Esophagus squamous epithelium (tissue), 5 donors: ENCODE measurements at places on chromosomes 3 and 15.

GRCh38 chr3:127865941-127866340 lies 43.6 kb upstream of the MGLL start:
- no peak for DNase-seq

DNA sequence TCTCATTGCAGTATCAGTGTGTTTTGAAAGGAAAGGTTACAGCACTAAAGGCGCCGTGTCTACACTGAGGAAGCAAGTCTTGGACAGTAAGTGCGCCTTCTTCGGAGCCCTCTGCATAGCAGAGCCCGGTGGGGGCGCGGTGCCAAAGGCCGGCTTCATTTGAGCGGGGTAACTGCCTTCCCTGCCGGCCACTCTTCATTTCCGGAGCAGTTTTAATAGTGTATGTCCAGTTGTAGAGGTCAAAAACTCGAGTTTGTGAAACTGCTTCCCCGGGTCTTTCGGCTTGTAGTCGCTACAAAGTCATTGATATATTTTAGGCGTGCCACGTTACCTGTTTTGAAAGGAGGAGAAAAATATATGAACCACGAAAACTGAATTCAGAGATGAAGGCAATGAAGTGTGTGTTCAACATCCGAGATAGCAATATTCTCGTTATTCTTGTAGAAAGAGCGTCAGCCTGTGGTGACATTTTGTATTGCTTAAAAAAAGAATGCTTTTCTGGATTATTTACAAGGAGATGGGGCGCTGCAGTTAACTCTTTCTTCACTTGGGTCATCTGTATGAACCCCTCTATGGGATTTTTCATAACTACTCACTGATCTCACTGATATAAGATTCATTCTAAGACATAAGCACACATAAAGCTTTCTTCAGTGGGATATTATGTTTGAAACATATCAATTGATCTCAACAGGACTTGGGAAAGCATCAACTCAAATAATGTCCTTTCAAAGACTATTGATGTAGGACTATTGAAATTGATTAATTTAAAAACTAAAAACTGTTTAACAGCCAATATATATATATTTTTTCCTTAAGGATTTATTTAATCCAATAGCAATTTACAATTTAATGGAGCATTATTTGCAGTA lies 3.0 kb downstream of the ALCAM start:
- DNase-seq = no peak

- DNase-seq = no peak
These were observed 3.3 kb upstream of the THSD4 start for GRCh38 chr15:71111950-71112349.

DNA sequence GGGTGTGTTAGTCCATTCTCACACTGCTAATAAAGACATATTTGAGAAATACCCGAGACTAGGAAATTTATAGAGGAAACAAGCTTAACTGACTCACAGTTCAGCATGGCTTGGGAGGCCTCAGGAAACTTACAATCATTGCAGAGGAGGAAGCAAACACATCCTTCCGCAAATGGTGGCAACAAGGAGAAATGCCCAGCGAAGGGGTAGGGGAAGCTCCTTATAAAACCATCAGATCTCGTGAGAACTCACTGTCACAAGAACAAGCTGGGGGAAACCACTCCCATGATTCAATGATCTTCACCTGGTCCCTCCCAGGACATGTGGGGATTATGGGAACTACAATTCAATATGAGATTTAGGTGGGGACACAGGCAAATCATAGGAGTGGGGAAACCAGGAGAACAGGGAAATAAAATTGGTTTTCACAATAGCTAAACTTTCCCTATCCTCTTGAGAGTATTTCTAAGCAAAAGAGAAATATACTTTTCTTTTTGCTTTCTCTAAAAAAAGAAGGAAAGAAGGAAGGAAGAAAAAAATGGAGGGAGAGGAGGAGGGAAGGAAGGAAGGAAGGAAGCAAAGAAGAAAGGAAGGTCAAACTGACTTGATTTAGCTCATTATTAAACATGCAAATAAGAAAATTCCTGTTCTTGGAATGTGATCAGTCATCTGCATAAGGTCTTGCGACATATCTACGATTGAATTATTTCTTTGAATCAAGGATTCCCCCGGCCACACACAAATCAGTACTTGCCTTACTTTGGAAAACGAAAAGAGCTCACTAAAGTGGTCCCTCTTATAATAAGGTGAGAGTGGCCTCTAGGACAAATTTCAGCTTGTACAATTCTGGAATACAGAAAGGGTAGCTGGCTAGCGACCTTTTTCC lies 75.2 kb downstream of the LIPC start:
- no peak for DNase-seq

DNA sequence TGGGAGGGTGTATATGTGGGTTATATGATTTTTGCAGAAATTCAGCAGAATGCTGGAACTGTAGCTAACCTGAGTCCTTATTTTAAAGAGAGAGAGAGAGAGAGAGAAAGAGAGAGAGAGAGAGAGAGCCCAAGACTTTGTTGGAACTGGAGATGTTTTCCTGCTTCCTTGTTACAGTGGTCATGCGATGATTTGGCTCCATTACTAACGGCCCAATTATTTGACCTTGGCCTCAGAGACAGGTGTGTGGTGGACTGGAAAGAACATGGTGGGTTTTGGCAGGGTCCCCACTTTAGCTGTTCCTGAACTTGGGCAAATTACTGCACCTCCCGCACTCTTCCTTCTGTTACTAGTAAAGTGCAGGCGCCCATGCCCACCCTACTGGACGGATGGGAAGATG lies 14.8 kb upstream of the ACSBG1 start:
- no peak for DNase-seq

- DNase-seq = peak; percentile 88
These were observed at the start of gene PCCB for GRCh38 chr3:136250059-136250902. TSS of gene PCCB (plus strand) at chr3:136250340. CDS start at chr3:136250376, 36 bp downstream.

GRCh38 chr15:90684281-90684680 lies 32.9 kb upstream of the BLM start:
- no peak for DNase-seq

GRCh38 chr3:111568911-111569310 lies 26.2 kb downstream of the ZBED2 start:
- no peak for DNase-seq

GRCh38 chr3:33149342-33149741 lies 35.5 kb downstream of the CRTAP start:
- DNase-seq = no peak

DNA sequence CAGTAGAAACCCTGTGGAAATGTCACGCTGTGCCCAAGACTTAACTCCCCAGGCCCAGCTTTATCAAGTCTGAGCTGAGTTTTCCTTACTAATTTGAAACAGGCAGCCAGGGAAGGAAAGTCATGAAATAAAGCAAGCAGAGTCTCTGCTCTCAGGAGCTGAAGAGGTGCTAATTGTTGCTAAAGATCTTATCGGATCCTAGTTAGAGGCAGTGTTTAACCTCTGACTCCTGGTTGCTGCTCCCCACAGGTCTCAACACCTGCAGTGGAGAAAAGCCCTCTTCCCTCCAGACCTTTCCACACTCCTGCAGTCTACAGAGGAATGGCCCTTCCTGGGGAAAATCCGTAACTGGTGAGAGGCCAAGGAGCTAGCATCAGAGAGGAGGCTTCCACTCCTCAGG lies 628.2 kb downstream of the NTRK3 start:
- DNase-seq = no peak

GRCh38 chr15:38304481-38304880 lies 51.8 kb downstream of the SPRED1 start:
- DNase-seq = no peak

GRCh38 chr15:65816441-65816840 lies 24.3 kb upstream of the DENND4A start:
- DNase-seq = no peak

DNA sequence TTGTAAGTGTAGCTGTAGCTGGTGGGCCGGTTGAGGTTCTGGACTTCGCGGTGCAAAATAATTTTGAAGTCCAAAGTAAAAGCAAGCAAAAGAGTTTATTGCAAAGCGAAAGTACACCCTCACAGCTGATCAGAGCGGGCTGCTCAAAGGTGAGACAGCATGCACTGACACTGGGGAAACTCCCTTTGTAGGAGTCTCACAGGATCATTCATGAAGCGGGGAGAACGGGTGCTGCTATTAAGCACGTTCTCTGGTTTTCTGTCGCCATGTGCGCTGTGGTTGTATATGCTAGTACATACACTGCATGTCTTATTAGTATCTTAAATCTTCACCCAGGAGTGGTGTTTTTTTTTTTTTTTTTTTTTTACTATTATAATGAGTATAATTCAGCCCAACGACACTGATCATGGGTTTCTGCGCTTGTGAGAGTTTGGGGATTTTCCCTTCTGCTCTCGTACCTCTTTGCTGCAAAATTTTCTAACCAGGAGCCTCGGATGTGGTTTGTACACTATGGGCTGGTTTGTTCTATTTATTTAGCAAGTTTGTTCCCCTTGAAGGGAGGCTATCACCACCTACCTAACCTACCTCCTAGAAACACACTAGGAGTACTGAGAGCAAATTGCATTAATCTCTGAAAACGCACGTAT lies 1.4 kb upstream of the AP4E1 start:
- DNase-seq = peak; percentile 9

DNA sequence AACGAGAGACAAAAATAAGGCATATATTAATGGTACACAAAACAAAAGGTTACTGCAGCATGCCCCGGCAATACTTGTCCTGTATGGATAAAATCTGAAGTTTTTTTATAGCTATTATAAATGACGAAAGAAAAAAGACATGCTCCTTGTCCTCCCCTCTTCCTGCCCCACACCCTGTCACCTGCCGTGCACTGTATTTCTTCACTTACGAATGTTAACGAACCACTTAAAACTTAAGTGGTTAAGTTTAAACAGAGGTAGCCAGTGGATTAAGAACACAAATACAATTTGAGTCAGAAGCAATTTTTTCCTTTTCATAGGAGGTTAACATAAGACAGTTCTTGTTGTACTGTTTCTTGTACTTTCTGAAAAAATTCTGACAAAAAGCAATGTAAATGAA lies 799.1 kb upstream of the NECTIN3 start:
- DNase-seq = no peak

GRCh38 chr3:9110802-9111201 lies 138.6 kb downstream of the SRGAP3 start:
- no peak for DNase-seq

DNA sequence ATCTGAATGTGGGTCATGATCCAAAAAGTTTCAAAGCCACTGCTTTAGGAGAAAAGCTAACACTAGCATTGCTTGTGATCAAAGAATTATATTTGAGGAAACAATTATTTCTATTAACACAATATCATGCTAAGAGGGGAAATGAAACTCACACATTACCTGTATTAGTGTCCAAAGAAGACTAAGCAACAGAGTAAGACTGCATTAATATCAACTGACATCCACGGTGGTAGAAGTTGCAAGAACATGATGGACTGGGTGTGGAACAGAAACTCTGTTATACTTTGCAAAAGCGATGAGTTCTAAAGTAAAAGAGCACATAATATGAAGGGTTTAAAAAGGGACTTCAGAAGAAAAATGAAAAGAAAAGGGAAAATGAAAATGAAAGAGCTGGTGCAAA lies 648.3 kb upstream of the NECTIN3 start:
- DNase-seq = no peak

DNA sequence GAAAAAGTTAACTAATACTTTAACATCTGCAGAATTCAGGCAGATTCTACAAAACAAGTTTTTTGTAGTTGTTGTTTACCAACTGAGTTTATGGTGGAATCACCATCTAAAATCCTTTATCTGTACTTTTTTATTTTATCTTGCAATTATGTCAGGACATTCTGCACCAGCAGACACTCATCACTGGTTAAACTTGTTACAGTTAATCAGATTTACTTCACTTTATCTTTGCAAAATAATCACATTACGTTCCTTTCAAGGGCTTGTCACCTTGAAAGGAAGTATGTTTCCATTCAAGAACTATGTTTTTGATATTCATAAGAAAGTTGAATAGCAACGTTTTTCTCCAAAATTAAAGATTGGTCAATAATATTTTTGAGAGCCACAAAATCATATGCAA lies 796.6 kb upstream of the ROBO1 start:
- DNase-seq = no peak

GRCh38 chr15:64090527-64090926 lies 3.1 kb downstream of the CIAO2A start:
- DNase-seq = no peak

- no peak for DNase-seq
These were observed 130.4 kb downstream of the ITPR1 start for GRCh38 chr3:4623421-4623999.

DNA sequence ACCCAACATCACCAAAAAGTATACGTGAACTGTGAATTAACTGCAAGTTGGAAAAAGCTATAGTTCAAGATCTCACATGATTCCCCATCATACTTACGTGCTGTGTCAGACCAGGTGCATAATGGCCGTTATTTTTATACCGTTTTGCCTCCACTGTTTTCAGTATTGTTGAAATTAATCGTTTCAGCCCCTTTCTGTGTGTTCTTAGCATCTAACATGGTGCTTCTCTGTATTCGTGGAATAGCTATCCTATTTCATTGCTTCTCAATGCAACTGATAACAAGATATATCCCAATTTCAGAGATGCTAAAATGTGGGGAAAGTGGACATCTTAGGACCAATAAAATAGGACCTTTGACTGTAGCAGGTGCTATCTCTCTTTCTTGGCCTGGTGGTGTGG lies 13.7 kb downstream of the CA12 start:
- no peak for DNase-seq

DNA sequence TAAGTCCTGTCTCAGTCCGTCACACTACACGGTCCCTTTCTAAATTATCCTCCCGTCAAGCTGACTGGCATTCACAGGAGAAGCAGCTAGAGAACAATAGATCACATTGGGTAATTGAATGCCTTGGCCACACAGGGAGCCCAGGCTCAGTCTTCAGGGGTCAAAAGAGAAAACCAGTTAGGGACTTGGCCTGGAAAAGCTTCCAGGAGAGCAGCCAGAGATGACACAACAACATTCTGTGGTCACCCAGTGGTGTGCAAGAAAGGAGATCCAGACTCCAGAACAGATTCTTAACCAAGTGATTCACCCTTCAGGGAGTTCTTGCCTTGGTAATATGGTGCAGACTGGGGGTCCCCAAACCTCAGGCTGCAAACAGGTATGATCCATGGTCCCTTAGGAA lies 15.9 kb downstream of the ARHGAP31 start:
- DNase-seq = no peak

DNA sequence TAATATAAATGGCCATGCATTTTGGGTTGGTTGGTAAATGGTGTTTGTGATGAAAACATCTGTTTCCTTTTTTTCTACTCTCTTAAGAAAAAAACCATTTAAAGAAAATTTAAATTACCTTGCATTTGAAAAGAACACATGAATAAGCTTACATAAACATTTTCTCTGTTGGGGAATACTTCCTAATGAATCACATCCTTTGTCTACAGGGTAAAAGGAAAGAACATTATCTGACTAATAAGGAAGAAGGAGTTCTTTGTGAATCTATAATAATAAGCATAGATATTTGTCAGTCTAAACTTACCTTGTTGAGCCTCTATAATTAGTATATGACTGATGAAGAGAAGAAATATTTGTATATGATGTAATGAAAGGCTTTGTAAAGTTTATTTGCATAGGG lies 254.1 kb upstream of the ZNF717 start:
- no peak for DNase-seq

DNA sequence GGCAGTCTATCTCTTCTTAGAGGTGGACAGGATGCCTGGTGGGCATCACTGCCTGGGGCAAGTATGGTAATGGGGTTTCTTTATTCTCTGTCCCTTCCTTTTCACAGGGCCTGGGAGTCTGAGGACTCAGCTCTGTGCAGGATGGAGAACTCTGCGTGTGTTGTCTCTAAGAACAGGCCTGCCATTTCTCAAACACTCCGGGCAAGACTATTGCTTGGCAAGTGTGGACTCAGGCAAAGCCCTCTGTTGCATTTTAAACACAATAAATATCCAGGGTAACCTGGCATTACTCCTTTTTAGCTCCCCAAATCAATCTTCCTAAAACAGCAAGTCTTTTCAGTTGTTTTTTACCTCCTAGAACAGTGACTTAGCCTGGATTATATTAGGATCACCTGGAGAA lies 185.1 kb upstream of the ROPN1 start:
- no peak for DNase-seq
